ENCODE measurements at places on chromosomes 1 and 21. TPM values are rescaled to one million over a fixed set of nuclear protein-coding genes. Genes with fewer than 3 reads are reported as not detected.

DNA sequence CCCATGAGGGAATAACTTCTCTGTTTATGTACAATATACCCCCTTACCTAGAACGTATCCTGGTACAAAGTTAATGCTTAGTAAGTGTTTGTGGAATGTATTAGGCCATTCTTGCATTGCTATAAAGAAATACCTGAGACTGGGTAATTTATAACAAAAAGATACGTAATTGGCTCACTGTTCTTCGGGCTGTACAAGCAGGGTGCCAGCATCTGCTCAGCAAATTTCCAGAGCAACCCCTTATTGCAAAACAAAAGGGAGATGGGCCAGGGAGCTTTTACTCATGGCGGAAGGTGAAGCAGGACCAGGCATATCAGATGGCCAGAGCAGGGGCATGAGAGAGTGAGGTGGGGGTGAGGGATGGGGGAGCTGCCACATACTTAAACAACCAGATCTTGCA is 123.4 kb upstream of the C8B start:
- DNase-seq = no peak

DNA sequence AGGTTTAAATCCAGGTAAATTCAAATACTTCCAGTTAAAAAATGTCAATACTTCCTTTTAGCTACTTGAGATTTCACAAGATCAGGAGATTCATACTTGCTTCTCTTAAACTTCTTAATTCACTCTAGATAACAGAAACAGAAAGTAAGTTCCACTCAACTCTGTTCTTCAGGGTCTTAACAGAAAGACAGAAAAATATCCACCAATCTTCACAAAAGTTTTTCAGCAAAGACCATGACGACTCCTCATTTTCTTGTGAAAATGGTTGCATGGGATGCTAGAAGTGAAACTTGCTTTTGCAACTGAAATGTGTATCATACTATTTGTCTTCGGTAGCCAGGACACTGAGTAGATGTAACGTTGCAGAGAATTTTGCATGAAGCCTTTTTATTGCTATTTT is 12.3 kb upstream of the LRRC8C start:
- DNase-seq = no peak

DNA sequence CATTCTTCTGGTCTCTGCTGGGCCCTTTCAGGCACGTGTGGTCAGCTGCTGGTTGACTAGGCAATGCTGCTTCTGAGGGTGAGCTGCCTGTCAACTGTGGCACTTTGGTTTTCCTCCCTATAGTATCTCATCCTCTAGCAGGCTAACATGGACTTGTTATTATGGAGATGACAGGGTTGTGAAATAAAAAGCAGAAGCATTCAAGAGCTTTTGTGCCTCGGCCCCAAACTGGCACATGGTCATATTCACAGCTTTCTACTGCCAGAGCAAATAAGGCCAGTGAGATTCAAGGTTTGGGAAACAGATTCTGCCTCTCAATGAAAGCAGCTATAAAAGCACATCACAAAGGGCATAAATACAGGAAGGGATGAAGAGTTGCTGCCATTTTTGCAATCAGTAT is 1.6 kb upstream of the ZNF124 start:
- no peak for DNase-seq

- DNase-seq = no peak
Measured at GRCh38 chr1:231194843-231195516, 33.1 kb downstream of the TRIM67 start.

DNA sequence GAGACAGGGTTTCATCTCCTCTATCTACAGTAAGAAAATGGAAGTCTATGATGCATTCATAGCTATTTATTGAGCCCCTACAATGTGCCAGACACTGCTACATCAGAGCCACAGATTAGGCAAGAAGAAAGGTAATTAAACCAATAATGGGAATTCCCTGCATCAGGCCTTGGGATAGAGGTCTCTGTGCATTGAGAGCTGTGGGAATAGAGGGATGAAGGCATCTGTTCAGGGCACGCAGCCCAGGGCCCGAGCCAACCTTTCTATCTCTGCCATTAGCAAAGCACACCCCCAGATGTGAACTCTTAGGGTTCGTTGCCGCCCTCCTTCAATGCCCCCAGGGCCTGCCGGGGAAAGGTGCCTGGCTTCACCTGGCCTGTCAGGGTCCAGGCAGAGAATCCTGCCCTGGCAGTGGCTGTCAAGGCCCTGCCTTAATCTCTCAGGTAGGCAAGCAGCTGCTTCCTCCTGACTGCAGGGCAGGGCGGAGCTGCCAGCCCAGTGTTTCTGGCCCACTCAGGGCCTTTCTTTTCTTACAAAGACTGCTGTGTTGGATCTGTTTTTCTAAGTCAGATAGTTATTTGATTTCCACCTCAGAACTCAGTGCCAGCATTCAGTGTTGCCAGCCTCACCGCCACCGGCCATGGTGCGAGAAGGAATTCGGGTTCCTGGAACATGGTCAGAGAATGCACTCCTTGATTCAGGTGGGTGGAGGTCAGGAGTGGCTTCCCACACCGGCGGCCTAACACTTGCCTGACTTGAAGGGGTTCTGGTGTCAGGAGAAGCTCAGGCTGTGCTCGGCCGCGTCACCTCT is 76.1 kb downstream of the PGM1 start:
- no peak for DNase-seq

GRCh38 chr21:45048968-45049367 is 25.4 kb upstream of the ADARB1 start:
- no peak for DNase-seq

- DNase-seq = peak; percentile 58
Measured at GRCh38 chr1:22153660-22154437, 11.0 kb upstream of the WNT4 start.

GRCh38 chr1:38153778-38154470 is 107.3 kb upstream of the POU3F1 start:
- no peak for DNase-seq

DNA sequence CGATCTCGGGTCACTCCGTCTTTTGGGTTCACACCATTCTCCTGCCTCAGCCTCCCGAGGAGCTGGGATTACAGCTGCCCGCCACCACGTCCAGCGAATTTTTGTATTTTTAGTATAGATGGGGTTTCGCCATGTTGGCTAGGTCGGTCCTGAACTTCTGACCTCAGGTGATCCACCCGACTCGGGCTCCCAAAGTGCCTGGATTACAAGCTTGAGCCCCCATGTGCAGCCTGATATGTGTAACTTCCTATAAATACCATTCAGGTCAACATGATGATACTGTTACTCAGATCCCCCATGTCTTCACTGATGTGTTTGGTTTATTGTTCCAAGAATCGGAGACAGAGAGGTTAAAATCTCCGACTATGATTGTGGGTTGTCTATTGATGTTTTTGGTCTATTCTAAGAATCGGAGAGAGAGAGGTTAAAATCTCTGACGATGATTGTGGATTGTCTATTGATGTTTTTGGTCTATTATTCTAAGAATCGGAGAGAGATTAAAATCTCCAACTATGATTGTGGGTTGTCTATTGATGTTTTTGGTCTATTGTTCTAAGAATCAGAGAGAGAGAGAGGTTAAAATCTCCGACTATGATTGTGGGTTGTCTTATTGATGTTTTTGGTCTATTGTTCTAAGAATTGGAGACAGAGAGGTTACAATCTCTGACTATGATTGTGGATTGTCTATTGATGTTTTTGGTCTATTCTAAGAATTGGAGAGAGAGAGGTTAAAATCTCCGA is 17.0 kb downstream of the C1orf159 start:
- DNase-seq = no peak

GRCh38 chr1:42773420-42773819 is 6.4 kb downstream of the C1orf50 start:
- no peak for DNase-seq

GRCh38 chr1:171743081-171743870 is 1.4 kb upstream of the VAMP4 start:
- peak; percentile 43 for DNase-seq

DNA sequence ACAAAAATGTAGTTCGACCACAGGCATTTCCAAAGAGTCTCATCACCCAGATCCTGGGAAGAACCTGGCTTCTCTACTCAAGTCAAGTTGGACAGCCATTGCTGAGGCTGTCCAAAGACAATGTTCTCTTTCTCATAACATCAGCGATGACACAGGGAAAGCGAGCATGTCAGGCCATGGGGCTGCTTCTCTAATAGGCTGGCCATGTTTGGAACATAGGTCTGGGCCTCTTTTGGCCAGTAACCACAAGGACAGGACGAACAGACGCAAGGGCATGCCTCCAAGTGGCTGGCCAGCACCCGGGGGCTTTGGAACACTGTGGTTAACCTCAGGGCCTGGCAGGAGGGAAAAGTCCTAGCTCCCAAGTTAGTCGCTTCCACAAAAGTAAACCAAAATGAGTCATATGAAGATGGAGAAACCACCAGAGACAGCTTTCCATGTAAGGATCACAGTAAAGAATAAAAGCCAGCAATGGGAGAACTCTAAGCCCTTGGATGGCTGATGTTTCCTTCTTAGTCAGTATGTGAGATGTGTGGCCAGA is 80.6 kb upstream of the SLC44A3 start:
- DNase-seq = peak; percentile 73

GRCh38 chr1:187267827-187268226 is 439.1 kb downstream of the PLA2G4A start:
- no peak for DNase-seq

DNA sequence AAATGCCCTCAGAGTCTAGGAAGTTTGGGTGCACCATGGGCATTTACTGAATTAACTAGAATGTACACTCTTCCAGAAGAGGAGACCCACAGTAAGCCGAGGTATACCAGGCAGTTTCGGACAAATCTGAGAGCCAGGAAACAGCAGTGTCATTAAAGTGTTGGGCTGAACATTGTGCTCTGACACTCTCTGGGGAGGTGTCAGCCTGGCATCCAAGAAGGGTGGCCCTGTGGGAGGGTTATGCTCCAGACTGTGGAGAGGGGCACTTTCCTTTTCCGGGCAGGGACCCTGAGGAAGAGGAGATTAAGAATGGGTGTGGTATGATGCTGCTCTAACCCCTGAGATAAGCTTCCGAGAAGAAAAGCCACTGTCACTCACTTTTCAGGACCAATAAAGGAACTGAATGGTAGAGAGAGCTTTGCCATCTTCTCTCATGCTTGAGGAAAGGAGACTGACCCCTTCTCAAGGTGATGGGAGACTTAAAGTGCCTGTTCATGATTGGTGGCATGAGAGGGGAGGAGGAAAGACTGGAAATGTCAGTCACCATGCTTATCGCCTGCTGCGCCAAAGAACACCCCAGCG is 98.2 kb downstream of the UCK2 start:
- no peak for DNase-seq

DNA sequence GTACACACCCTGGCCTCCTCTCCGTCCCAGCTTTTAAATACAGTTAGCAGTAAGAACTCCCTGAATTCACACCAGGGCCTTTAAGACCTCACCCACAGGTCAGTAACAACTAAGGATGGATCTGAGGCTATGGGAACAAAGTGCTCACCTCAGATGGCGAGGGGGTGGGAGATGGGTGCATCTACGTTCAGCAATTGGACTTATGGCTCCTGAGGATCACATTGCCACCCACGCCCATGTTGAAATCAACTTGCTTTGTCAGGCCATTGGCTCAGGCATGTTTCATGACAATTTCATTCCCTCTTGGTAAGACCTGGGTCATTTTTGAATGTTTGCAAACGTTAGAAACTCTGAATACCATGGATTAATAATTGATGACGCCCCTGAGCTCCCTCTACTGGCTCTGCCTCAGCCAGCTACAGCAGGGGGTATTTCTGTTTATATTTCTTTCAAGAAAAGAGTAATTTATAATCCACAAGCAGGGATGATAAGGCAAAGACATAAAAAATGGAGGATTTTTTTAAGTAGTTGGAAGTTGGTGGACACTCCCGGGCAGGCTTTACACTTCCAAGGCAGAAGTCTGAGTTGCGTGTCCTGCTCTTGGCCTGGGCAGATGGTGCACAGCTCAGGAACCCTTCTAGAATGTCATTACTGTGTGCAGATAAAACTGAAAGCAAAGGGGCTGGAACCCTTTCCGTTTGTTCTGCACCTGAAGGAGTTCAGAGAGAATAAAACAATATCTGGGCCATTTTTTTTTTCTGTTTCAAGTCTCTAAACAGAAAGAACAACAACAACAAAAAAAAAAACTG is 13.7 kb upstream of the LBR start:
- DNase-seq = no peak

DNA sequence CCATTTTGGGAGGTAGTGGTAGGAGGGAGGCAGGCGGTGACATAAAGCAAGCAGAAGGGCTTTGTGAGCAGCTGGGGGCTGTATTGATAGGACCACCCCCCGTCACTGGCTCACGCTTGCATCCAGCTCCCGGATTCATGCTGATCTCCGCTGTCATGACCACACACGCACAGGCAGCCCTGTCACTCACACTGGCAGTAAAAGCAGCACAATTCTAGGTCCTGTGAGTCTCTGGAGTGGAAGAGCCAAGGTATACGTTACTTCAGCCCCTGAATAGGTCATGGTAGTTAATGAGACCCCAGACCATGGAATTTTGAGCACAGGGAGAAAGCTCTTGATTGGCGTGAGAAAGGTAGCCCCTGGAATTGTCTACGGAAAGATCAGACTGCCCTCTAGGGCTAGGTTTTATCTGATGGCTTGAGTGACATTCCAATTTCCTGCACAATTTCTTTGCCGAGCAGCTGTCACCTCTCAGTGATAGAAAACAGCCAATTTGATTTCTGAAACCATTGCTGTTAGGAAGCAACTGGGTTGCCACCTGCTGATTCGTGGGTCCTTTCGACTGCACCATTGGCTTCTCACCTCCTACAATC is 5.4 kb downstream of the OR2B11 start:
- no peak for DNase-seq

- DNase-seq = peak; percentile 73
Measured at GRCh38 chr1:9732123-9732971, 80.8 kb downstream of the PIK3CD start.

RNF207 gene
- 42.7 TPM for total RNA-seq

NLRP3 gene
- total RNA-seq = 0.36 TPM

BATF3 gene
- total RNA-seq = 0.59 TPM

RGS8 gene
- not detected for total RNA-seq

APP gene
- total RNA-seq = 373 TPM

BARHL2 gene
- not detected for total RNA-seq

THEMIS2 gene
- 17.4 TPM for total RNA-seq

GRHL3 gene
- total RNA-seq = not detected

ANGPTL3 gene
- total RNA-seq = under 0.01 TPM

MRPS14 gene
- 17.7 TPM for total RNA-seq

Measured in osteoblast (primary cell).